Spinal cord (tissue), 10 donors: ENCODE measurements at places on chromosomes 1 and 21.

GRCh38 chr21:20459838-20460237 is 538.4 kb upstream of the NCAM2 start:
- DNase-seq, result no peak

- peak; percentile 61 for DNase-seq
These were observed 558 bp upstream of the KIF21B start for GRCh38 chr1:201023920-201024624.

DNA sequence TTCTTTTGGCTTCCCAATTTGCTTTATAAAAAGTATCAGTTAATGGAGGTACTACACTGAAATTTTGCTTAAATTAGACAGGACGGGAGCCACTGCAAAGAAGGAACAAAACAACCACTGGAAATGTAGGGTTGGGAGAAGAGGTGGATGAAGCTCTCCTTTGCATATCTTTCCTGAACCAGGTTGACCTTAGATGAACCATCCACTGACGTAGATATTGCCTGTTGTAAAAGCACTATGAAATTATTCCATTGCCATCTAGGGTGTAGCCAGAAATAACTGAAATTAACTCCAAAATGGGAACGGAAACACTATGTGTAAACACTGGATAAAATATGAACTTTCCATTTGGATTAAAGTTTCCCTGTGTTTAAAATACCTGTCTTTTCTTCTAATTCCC is 1.2 kb upstream of the ABL2 start:
- DNase-seq, result no peak

- no peak for DNase-seq
These were observed 45.5 kb upstream of the TACSTD2 start for GRCh38 chr1:58622571-58622970.

DNA sequence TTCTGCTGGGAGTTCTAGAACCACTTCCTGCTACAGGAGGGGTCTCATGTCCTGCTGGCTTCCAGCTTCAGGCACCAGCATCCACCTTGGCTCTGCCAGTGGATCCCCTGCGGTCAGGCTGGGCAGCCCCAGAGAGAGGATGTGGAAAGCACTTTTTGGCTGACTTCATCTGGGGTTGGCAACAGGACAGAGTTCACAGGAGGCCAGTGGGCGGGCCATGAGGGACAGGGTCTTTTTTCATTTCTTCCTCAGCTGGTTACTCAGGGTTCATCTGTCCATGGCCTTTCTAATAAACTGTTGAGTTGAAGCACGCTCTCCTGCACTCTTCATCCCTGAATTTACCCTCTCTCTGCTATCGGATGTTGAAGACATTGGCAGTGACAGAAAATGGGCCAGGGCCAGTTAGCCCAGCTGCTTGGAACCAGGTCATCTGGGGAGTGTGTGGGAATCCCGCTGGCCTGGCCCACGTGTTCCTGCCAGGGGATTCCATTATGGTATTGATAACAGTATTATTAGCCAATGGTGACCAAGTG is 45.2 kb downstream of the RPS6KA1 start:
- DNase-seq, result no peak

- no peak for DNase-seq
These were observed 16.8 kb upstream of the NID1 start for GRCh38 chr1:236081546-236082227.

- no peak for DNase-seq
These were observed 2.5 kb upstream of the ATF6 start for GRCh38 chr1:161763522-161764098.

DNA sequence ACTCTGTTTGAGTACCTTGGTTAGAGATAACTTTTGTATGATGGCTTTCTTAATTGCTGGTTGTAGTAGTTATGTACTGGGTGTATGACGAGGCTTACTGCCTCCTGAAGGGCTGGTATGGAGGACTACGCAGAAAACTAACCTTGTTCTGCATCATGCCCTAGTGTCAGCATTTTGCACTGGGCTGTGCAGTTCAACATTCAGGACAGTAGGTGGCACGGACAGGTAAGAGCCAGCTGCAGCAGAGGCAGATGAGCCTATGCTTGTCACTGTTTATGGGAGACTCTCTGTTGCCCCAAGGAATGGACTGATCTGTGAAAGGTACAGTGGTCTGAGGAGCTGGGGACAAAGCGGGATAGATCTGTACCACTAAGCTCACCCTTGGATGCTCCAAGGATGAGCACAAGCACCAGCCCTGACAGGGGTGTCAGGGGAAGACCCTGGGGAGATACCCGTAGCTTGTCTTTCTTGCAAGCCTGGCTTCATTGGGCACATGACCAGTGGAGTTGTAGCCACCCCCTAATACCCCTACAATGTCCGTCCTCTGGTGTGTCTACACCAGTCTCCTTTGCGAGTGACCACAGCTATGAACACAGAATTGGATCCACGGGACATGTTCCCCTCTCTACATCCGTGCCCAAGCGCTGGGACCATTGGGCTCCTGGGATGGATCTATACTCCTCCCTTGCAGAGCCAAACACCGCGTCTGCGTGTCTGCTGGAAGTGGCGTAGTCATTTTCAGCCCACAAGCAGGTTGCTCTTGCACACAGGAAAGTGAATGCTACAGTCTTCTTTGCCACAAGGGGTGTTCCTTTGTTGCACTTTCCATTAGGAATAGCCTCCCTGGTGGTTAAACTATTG is 51.1 kb upstream of the CFHR3 start:
- no peak for DNase-seq

- DNase-seq, result peak; percentile 79
These were observed 12.4 kb upstream of the SLC19A1 start for GRCh38 chr21:45554477-45555175.

DNA sequence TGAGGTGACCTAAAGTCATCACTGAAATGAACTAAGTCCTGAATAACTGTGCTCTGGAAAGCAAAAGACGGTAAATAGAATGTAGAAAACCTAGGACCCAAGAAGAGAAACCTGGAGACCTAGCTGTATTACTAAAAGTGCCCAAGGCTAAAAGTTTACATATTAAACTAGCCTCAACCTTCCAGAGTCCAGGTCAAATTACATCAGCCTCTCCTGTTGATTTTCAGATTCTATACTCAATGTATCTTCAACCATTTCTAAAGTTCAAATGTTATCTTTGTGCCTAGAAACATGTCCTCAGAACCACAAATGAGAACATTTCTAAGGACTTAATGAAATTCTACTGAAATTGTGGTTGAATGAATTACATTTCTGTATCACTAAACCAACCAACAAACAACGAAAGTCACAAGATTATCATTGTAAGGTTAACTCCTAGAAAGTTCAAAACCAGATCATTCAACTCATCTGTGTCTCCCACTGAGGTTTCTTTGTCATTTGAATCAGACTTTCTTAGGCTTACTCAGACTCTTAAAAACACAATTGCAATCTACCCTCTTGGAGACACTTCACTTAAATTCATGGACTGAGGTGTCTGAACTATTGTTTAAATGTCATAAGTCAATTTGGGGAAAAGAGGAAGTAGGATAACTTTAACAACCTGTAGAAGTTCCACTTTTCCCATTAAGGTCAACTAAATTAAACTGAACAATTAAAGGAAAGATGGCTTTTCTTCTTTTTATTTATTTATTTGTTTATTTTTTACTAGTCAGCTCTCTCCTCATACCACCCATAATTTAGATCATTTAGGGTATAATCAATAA is 207.7 kb downstream of the BARHL2 start:
- DNase-seq, result no peak

GRCh38 chr21:40681164-40681859 is 165.6 kb downstream of the DSCAM start:
- DNase-seq, result peak; percentile 39

GRCh38 chr1:21320410-21321108 is 30.3 kb upstream of the ECE1 start:
- no peak for DNase-seq

DNA sequence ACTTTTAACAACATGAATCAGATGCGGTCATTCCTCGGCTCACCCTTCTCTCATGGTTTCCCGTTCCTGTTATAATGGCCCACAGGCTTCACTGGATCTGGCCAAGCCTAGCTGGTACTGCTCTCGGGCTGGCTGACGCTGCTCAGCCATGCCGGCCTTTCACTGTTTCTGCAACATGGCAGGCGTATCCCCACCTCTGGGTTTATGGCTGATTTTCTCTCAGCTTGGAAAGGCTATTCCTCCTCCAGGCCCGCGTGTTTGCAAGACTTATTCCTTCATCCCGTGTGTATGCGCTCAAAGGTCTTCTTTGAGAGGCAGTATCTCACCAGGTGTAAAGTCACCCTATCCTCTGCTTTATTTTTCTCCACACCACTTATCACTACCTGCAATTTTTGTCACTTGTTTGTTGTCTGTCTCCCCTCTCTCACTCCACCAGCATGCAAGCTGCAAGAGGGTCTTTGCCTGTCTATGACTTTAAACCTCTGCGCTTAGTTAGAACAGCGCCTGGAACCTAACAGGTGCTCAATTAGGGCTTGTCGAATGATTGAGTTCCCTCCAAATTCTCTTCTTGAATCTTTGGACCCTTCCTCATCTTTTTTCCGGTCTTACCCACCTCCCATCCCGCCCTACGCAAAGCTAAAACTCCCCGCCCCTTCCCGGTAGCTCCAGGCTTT is 491 bp upstream of the RAP1A start:
- DNase-seq, result no peak

DNA sequence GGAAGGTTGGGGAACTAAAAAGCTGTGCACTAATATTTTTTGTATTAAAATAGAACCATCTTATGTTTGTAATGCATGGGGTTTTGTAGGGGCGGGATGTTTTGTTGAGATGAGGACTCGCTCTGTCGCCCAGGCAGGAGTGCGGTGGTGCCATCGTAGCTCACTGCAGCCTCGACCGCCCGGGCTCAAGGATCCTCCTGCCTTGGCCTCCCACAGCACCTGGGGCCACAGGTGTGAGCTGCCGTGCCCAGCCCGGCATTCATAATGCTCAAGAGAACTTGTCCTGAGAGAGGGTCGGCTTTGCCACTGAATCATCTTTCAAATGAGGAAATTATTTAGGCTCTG is 3.0 kb upstream of the C1orf159 start:
- DNase-seq, result no peak

- no peak for DNase-seq
These were observed 1329.6 kb downstream of the KCNT2 start for GRCh38 chr1:195278644-195279043.

DNA sequence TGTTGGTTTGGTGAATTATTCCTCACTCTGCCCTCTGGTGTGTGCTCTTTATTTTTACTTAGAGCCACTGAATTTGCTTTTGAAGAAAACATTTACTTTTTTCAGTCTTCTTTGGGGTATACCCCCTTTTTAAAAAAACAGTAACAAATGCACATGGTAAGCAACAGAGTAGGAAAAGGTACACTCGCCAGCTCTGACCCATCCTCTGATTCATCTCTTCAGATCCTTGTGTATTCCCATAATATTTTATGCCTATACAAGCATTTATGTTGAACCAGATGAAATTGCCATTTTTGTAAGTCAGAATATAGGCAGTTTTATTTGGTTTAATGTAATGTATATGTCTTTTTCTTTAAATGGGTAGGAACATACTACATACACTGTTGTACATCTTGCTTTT is 28.3 kb downstream of the TTC3 start:
- DNase-seq, result no peak

GRCh38 chr1:57443004-57443403 is 19.1 kb upstream of the DAB1 start:
- DNase-seq, result no peak

- DNase-seq, result no peak
These were observed at the start of gene C1orf116 for GRCh38 chr1:207032528-207033017. C1orf116 (minus strand) TSS chr1:207032756; CDS start chr1:207027598, 5,158 bp downstream.

DNA sequence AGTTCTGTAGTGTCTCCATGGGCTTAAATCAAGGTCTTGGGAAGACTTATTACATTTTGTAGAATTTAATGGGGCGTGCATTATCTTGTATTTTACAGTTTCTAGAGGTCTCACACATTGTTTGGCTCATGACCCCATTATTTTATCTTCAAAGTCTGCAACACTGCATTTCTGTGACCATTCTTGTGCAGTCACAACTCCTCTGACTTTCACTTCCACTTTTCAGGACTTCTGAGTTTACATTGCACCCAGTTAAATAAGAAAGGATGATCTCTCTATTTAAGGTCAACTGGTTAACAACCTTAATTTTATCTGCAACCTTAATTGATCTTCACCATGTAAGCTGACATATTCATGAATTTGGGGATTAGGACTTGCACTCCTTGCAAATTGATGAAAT is 1186.6 kb downstream of the MRPL39 start:
- no peak for DNase-seq
